ENCODE measurements at places on chromosomes 3 and 15.

DNA sequence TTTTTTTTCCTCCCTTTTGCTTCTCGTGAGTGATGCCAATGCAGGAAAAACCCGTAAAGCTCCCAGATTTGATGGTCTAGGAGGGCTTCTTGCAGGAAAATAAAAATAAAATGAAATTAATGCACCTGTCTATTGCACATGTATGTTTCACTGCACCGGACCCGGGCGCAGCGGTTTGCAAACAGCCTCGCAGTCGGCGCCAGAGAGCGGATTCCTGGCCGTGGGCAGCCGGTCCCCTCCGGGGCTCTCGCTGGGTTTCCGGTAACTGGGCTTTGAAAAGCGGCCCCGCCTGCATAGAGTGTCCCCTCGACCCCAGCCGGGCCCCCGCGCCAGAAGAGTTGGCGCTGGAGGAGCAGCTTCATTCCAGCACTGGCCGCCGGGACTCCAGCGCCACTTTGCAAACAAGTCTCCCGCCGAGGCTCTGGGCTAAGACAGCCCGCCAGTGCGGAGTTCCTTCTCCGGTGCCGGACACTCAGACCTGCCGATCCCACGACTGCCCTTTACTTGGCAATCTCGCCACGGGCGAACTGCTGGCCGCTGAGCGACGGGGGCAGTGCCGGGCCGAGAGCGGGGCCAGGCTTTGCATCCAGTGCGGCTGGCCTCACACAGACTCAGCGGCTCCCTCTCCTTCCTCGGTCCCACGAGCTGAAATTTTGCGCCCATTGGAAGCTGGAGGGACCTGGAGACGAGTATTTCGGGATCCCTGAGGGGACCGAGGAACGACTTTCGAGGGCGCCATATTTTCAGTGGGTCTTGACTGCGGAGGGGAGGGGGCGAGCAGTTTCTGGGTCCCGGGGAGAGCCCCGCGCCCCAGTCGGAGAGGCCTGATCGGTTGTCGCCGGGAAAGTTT, 225.9 kb upstream of the C2CD4B start:
- peak; percentile 65 for DNase-seq

DNA sequence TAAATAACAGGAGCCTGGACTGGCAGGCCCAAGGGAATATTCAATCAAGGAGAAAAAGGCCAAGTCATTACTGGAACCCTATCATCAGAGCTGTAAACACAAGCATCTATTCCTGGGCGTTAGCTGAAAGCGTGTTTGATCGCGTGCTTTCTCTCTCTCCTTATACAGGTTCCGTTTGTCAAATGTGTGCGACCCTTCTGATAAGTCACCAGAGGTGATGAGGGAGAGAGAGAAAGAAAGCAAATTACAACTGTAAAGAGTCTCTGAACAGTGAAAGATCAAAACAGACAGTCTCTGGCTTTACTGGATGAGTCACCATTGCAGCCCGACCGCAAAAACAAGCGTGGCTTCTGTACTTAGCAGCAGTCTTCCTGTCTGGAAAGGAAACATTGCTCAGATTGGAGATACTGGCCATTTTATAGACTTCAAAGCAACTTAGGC, 39.5 kb upstream of the TPRG1 start:
- DNase-seq = peak; percentile 63

DNA sequence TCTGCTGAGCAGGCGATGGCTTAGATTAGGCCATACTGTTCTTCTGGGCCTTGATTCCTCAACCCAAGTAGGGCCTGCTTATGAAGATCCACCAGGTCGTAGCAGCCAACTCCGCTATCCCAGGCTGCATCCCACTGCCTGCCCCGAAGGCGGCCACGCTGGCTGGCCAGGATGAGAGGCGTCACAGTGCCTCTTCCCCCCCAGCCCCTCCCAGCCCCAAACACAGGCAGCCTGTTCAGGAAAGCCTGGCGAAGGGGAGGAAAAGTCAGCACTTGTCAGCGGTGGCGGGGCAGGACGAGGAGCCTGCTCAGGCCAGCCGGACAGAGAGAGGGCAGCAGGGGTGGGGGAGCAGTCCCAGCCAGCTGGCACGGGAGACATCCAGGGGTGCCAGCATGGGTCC, 11.2 kb downstream of the PTH1R start:
- DNase-seq = no peak

- no peak for DNase-seq
Observed at GRCh38 chr15:75751891-75752290, 39.2 kb upstream of the CSPG4 start.

- DNase-seq = no peak
Observed at GRCh38 chr3:111819927-111820326, 39.1 kb upstream of the PHLDB2 start.

DNA sequence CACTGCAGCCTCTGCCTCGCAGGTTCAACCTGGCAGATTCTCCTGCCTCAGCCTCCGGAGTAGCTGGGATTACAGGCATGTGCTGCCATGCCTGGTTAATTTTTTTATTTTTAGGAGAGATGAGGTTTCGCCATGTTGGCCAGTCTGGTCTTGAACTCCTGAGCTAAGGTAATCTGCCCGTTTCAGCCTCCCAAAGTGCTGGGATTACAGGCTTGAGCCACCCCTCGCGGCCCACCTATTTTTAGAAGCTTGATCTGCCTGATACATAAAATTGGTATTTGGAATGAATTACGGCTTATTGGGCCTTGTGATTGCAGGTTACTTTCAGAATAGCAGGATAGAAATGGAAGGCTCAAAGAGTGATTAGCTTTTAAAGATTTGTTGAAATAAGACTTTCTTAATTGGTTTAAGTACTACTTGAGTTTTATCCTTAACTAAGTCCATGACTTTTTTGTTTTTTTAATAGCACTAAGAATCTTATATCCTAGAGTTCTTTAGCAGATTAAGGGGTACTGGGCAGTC, 25.0 kb downstream of the GMPS start:
- DNase-seq = no peak

DNA sequence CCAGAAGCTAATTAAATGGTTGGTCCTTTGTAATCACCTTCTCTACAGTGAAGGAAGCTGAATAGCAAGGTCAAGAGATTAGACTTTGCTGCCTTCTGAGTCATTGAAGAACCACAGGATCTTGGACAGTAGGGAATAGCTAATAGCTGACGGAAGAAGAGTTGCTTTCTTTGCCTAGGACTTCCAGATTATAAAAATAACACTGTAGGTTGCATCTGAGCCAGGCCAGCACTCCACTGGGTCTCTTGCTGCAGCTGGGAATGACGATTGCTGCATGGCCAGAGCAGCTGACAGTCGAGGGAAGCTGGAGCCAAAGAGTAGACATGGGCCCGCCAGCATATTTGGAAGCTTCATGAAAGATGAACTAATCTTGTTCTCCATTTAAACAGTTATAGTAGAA, 81.5 kb upstream of the KCNMB2 start:
- DNase-seq = no peak

DNA sequence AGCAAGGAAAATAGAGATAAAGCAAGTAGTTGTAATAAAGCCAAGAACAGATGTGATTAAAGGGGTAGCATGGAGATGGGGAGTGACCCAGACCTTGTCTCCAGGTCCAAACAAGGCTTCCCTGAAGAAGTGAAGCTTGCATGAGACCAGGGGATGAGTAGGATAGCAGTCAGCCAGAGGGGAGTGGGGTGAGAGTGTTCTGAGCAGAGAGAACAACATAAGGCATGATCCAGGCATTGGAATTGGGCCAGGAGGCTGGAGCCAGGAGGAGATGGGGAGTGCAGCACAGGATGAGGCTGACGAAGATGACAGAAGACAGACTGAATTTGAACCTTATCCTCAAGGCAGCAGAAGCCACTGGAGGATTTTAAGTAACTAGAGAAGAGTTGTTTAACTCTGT, 7.2 kb downstream of the TMOD2 start:
- DNase-seq = peak; percentile 55

- DNase-seq = no peak
Observed at GRCh38 chr3:53703630-53704362, 142.4 kb downstream of the CHDH start.

DNA sequence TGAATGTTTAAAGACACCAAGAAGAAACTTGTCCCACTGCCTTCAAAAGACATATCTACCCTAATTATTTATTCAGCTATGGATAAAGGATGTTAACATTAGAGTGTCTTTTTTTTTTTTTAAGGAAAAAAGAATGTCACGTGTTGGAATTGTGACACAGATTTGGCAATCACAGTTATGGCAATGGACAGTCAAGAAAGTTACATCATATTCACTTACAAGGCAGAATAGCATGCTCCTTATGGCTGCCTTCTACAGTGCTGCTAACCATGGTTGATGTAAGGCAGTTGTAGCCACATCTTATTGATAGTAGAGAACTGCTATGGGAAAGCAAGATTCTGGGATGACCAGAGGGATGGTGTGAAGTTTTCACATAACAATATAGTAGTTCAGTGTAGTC, 128.8 kb upstream of the ZBTB20 start:
- DNase-seq = no peak

DNA sequence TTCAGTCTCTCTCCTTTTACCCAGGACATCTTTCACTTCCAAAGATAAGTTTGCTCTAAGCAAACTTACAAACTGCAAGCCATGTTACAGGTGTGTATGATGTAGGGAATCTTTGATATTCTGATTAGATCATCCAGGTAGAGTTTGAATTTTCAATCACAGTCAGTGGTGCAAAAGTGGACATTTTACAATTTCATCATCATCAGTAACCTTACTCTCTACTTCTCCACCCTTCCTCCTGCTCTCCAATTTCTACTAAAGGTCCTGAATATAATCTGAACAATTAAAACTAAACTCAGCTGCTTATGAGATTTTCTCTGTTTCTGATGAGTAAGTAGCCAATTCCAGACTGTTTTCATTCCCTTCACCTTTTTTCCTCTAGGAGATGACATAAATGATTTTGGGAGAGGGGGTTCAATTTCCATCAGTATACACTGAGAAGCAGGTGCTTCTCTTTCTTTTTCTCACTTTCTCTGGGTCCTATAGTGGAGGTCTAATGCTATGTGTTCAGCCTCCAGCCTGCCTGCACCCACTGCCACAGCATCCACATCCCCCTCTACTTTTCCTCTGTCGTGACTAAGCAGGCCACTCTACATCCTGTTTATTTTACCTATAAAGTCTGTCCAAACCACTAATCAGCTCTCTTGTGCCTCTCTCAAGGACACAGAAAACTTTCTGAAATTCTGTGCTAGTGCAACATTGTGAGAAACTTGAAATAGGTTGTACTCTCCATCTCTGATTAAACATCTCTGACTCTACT, 27.6 kb downstream of the SUCNR1 start:
- no peak for DNase-seq

DNA sequence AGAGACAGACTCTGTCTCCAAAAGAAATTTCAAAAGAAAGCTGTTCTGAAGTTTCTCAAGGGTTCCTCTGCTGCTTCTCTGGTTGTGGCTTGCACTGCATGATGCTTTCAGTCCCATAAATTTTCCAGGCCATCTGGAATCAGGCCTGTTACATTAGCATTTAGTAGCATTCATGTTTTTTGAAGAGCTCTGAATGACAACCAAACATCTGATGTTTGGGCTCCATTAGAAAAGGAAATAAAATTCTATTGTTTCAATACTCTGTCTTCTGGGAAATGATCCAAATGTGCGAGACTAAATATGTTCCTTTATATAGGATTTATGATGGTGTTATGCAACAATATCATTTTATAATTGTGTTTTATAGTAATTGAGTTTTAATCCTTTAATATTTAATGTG, 455.8 kb downstream of the GABRG3 start:
- DNase-seq = no peak

DNA sequence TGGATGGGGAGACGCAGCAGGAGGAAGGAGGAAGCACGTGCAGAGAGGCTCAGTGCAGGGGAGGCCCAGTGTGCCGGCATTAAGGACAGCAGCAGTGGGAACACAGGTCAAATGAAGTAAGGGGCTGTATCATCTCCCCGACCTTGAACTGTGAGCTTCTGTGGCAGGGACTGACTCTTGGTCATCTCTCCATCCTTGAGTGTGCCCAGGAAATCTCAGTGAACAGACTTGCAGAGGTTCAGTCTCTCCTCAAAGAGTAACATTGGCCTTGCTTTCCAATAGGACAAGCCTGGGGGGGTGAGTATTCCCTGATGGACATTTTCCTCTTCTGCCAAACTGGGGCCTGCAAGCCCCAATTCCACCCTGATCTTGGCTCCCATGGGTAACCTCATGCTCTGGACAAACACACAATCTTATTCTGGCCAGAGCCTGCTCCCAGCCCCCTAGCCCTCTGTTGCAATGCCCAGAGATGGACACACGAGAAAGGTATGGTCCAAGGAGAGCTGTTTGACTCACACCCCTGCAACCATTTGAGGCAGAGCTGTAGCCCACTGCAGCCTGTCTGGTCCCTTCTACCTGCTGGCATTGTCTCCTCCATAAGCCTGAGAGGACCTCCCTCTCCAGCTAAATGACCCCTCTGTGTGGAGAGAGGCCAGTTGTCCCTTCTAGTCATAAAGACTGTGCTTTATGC, 50.9 kb downstream of the TLE3 start:
- DNase-seq = no peak

DNA sequence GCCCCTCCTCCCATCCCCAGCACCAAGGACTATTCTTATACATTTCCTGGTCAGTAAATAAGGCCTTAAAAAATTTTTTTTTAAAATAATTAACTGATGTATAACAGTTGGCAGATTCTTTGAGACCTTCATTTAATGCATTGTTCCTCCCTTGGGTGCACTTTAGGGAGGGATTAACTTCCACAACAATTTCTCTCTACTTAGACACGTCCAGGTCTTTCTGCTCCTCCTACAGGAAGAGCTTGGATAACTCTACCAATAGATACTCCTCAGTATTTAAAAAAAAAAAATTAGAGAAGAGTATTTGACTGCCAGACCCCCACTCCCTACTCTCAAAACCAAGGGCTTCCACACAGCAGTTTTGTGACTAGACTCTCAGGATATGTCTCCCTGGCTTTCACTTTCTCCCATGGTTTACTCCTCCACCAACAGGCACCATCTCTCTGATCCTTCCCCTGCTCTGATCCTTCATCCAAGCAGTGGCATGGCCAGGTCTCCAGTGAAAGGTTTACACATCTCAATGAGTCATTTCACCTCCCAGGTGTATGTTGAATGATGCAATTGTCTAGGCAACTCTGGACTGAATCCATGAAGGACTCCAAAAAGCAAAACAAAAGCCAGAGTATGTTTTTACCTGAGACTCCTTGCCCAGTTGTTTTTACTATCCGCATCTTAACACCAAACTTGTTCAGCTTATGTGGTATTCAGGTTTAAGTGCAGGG, 7.4 kb downstream of the ZIC4 start:
- DNase-seq = no peak

DNA sequence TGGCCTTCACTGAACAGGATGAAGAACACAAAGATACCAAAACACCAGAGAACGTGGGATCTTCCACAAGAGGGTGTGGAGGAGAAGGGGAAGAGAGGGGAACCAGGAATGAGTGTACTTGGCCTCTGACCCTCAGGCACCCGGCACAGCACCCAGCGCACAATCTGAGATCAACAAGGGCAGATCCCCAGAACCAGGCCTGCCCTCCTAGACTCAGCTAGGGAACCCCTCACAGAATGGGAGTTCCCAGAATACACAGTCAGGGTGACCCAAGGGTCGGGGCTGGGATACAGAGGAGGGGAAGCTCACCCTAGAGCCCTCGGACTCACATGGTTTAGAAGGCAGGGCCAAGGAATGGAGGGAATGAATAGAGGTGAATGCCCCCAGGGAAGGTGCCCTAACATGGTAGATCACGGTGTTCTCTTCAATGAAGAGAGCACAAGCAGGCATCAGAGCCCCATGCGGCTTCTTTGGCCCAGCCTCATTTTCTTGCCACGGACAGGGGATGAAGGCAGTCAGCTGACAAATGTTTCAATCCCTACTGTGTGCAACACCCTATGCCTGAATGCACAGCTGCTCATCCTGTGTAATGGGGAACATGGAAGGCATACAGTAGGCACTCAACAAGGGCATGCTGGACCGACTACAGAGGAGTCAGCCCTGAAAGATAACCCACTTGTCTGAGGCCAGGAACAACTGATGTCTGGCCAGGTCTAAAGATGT, 13.1 kb downstream of the BMF start:
- no peak for DNase-seq

- no peak for DNase-seq
Observed at GRCh38 chr15:67564968-67565345, 22.5 kb downstream of the MAP2K5 start.
